ENCODE measurements at places on chromosomes 4 and X.

DNA sequence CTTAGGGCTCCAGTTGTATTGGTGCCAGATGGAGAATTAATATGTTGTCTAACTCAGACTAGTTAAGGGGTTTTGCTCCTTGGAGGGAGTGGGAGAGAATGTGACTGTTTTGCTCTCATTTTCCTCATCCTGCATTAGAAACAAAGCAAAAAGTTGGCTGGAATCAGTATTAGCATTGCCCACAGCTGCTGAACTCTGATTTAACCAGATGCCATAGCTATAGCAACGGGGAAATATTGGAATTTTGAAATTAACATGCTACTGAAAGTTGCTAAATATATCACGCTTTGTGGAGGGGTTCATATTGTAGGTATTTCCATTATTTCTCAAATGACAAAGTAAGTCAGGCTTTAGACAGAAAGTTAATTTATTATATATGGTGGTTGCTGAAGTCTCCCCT lies 66.7 kb upstream of the EOLA2 start:
- DNase-seq = no peak

- no peak for DNase-seq
Observed at GRCh38 chr4:48370260-48371134, 29.2 kb downstream of the SLAIN2 start.

DNA sequence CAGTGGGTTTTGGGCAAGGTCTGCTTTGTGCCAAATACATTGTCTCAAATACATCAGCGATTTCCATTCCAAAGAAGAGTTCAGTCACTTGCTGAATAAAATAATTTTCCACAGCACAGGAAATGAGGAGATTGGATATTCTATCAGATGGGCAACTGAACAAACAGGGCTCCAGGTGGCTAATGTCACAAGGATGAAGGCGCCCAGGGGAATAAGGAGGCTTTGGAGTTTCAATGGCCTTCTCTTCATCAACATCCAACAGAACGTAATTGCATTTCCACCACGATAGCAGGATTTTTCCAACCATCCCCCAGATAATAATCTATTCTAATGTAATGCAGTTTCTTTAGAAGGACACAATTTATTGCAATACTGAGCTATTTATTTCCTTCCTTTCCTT lies 104.7 kb upstream of the KLHL13 start:
- no peak for DNase-seq

- DNase-seq = no peak
Observed at GRCh38 chr4:90317785-90318184, 190.6 kb downstream of the CCSER1 start.

- DNase-seq = no peak
Observed at GRCh38 chr4:148300877-148301276, 141.3 kb downstream of the NR3C2 start.

DNA sequence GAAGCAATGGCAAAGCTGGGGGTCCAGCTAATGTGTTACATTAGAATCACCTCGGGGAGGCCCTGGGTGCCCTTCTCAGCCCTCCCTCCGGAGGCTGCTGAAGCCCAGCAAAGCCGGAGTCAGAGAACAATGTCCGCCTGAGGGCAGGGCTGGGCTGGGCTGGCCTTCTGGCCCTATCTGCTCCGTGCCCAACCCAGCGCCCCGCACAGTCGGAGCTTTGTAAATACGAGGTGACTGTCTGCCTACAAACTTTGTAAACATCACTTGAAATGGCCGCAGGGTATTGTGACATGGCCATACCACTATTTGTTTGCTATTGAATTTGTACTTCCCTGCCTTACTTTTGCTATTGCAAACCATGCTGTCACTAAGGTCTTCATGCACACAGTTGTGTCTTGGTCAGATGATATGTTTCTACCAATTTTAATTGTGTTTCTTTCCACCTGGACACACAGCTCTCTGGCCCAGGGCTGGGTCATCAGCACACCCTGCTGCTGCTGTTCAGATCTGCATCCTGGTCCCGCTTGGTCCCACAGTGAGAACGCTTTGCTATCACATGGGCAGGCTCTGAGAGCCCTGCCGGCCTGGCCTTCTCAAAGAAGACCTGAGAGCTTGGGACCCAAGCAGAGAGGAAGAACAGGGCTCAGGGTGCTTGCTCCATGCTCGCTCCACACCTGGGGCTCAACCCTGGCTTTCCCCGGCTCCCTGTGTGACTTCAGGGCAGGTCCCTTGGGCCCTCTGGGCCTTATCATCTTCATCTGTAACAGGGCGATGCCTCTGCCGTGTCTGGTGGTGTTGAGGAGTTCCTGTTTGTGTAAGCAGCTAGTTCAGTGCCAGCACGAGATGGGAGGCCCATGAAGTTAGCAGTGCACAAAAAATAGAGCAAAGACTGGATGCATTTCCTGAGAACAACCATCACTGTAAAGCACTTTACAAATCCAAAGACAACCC lies 2.3 kb downstream of the S100P start:
- DNase-seq = peak; percentile 41

- no peak for DNase-seq
Observed at GRCh38 chrX:27882695-27883094, 74.9 kb downstream of the MAGEB10 start.

DNA sequence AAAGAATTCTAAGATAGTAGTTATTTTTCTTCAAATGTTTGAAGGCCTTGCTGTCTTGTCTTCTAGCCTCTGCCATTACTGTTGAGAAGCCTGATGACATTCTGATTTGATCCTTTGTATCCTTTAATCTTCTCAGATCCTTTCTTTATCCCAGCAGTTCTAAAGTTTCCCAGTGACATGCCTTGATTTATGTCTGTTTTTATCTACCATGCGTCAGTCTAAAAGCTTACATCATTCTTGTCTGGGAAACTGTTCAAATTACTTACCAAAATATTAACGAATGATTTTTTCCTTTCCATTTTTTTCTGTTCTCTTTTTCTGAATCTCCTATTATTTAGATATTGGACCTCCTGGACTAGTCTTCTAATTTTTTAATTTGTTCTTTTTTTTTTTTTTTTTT lies 78.3 kb upstream of the HELT start:
- no peak for DNase-seq

DNA sequence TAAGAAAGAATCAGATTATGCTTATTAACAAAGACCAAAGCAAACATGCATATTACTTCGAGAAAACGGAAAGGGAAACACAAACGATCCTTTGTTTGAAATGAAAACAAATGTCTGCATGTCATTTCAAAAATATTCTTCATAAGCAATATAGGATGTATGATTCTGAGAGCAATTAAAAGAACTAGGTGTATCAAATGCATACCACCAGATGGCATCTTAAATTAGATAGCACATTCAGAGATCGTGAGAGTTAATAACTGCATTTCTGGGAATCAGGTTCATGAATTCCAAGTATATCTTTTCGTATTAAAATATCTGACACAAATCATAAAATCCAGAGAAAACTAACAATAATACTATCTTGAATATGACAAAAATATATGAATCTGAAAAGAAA lies 159.5 kb downstream of the PPP3CA start:
- no peak for DNase-seq

GRCh38 chrX:64894454-64895038 lies 81.7 kb downstream of the ZC4H2 start:
- DNase-seq = peak; percentile 1

DNA sequence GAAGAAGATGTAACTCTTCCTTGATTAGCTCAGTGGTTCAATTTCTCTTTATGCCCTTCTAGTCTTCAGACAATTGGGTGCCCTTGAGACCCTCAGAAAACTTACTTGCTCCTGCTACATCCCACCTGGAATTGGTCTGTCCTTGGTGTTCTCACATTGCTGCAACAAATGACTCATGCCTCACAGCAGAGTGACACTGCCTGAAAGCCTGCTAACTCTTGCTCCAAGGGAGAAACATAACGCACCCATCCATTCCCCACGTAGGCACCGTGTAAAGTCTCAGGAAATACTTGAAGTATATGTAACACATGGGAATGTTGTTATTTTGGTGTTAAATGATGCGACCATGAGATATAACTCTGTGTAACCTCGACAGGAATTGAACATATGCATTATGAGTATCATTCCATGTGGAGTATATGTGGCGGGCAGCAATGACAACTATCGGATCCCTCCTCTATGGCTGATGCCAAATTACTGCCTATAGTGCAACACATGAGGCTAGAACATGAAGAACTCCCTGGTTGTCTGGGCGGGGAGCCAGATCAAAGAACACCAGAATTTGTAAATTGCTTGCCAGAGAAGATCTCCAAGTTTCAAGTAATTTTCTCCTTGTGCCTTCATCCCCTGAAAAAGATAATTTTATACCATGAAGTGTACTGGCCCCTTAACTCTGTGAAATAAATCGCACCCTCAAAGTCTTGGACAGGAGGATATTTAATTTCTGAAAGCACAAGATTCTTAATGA lies 231.3 kb upstream of the STK26 start:
- DNase-seq = no peak

GRCh38 chrX:126237524-126237923 lies 71.4 kb upstream of the DCAF12L2 start:
- no peak for DNase-seq

DNA sequence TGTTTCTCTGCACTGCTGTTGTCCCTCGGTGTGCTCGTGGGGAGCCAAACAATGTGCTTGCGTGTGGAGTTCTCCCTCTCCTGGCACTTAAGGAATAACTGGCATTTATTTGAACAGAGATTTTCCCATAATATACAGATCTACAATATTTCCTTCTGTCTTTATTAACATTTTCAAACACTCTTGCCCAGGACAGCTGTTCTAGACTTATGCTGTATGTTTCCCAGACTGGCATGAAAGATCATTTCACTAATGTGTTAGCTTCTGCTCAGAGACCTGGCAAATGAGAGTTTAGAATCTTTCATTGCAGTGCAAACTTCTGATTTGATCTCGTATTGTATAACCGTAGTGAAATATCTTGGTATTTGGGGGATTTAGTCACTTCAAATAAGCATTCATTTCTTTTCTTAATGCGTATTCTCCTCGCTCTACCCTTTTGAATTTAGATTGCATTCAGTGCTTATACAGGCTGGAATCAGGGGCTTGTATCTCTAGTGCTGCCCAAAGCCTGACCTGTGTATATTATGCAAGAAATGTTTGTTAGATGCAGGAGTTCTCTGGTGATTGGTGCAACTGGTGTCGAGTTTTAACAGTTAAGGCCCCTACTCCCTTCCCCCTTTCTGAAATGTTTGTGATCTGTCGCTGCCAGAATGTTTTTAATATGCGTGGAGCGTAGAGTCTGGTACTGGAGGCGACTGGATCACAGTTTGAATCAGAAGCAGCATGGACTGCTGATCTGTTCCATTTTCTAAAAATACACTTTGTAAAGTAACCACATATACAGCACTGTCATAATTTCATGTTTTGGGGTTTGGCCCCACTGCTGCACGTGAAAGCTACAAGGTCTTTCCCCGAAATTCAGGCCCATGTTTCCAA lies 326.3 kb downstream of the ARHGAP10 start:
- no peak for DNase-seq

DNA sequence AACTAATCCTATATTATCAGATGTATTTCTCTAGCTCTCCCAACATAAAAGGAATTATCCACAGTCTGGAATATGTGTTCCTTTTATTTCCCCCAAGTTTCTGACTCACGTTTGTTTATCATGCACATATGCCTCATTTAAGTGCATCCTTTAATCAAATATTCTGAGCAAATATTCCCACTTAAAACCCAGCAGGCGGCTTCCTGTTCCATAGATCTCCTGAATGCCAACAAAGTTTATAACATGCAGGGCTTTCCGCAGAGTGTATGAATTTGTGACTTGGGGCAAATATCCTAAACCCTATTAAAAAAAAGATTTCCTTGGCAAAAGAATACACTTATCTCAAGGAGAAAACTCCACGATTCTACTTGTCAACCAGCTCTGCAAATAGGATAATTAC lies 16.9 kb downstream of the GLRA2 start:
- DNase-seq = no peak

- no peak for DNase-seq
Observed at GRCh38 chrX:48468247-48468671, 1.8 kb downstream of the SLC38A5 start.

GRCh38 chr4:60637976-60638375 lies 562.1 kb upstream of the ADGRL3 start:
- no peak for DNase-seq

DNA sequence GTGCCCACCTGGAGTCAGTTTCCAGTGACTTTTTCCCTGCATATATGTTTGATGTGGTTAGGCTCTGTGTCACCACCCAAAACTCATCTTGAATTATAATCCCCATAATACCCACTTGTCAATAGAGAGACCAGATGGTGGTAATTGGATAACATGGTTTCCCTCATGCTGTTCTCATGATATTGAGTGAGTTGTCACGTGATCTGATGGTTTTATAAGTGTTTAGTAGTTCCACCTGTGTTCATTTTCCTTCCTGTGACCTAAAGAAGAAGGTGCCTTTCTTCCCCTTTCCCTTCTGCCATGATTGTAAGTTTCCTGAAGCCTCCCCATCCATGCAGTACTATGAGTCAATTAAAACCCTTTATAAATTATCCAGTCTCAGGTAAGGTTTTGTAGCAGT lies 740.9 kb downstream of the ARAP2 start:
- no peak for DNase-seq

DNA sequence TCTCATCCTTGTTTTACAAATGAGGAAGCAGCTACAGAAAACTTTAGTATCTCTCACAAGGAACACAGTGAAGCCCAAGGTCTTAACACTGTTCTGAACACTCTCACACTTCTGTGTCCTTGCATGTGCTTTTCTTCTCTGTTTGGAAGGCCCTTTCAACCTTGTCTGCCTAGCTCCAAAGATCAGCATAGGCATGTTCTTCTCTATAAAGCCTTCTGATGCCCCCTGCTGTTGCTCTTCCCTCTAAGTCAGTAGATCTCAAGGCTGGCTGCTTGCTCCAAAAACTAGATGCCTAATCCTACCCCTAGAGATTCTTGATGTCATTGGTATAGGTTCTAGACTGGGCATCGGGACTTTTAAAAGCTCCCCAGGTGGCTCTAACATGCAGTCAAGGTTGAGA lies 5.9 kb downstream of the APOO start:
- DNase-seq = no peak

DNA sequence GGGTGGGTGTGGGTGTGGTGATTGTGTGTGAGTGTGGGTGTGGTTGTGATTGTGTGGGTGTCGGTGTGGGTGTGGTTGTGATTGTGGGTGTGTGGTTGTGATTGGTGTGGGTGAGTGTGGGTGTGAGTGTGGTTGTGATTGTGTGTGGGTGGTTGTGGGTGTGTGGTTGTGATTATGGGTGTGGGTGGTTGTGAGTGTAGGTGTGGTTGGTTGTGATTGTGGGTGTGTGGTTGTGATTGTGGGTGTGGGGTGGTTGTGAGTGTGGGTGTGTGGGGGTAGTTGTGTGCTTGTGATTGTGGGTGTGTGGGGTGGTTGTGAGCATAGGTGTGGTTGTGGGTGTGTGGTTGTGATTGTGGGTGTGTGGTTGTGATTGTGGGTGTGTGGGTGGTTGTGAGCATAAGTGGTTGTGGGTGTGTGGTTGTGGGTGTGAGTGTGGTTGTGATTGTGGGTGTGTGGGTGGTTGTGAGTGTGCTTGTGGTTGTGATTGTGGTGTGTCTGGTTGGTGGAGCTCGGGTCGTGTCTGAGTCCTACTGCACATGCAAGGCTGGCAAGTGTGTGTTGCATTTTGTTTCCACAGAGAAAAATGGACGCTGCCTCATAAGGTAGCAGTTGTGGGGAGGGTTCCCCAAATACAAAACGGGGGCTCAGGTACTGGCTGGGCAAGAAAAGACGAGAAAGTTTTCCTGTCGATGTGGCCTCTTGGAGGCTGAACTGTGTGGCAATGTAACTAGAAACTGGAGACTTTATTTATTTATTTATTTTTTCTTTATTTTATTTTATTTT lies 116.7 kb downstream of the UBE2K start:
- no peak for DNase-seq
